ENCODE measurements at places on chromosomes 7 and 10.

DNA sequence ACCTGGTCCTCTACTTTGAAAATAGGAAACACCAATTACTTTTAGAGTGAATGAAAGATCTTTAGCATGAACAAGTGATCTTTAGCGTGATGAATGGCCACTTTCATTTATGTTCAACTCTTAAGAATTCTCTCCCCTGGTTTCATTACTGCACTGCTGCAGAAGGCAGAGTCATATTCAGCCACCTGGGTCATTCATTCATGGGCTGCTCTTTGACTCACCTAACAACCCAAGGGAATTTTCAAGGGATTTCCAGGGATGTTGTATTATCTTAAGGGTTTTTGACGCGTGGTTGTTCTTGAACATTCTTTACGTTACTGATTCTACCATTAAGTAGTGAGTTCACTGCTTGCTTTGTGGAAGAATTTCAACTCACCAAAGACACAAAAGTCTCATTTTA, 87.3 kb upstream of the STK17A start:
- DNase-seq: no peak

DNA sequence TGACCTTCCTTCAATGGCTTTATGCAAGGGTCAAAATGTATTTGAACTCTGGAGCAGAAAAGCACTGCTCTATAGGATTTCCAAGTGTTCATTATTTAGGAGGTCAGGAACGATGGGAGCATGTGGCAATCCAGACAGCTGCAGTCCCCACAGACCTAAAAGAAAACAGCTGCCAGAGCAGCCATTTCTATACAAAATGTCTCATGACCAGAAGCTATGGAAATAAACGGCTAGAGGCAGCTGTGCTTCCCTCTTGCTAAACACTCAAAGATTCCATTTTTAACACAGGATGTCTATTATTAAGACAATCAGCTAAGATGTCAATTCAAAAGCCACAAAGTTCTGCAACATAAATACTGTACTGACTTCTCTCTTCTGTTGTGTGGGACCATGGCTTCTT, 879.1 kb upstream of the C7orf33 start:
- DNase-seq: no peak

GRCh38 chr7:41013117-41013516, 689.8 kb downstream of the INHBA start:
- DNase-seq: no peak

DNA sequence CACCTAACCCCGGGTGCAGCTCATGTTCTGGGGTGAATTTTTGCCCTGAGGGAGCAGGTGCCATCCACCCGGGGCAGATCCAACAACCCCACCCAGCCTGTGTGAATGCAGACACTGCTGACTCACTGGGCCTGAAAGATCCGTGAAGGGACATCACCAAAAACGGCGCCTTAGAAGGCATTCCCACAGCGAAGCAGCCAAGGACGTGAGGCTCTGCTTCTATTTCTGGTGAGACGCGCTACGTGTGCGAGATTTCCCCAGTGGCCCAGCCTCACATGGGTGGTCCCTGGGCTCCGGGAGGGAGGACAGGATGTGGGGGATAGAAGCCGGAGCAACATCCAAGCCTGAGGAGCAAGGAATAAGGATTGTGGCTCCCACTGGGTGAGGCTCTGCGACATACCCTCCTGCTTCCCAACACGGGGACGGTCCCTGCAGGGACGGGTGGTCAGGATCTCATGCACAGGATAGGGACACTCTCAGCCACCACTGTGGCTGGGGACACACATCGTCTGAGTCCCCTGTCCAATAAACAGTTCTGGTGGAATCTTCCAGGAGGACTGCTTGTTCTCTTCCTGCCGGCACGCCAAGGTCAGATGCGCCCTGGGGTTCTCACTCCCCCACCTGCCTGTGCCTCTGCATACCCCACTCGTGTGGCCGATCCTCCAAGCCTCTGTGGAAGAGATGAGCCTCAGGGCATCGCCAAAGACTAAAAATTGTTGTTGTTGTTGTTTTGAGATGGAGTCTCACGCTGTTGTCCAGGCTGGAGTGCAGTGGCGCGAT, 70.2 kb downstream of the ZRANB1 start:
- no peak for DNase-seq

- DNase-seq: no peak
These were observed 29.8 kb downstream of the DIP2C start for GRCh38 chr10:659688-660141.

Data from cortex of kidney (tissue), 1 donor.